ENCODE measurements at places on chromosomes 2 and 18.

GRCh38 chr2:223597076-223597475 is 5.1 kb downstream of the SCG2 start:
- no peak for DNase-seq

DNA sequence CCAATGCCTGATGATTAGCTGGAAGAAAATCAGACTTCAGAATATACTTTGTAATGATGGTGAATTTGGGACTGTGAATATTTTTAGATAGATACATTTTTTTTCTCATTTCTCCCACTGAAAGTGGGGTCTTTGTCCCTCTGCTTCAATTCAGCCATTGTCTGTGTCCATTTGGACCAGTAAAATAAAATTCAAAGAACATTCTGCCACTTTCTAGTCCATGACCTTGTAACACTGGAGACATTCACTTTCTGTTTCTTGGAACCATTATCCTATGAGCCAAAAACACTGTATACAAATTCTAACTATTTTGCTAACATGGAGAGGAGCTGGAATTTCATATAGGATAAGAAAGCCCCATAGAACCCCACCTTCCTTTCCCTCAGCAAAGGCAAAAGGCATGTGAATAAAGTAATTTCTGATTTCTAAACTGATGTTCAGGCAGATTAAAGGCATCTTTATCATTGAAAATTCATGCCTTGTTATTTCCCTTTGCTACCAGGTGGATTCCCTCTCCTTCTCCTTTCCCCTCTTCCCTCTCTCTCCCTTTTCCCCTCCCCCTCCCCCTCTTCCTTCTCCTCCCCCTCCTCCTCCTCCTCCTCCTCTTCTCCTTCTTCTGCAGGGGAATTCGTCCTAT is 2010.4 kb upstream of the LRRTM1 start:
- DNase-seq, result no peak

DNA sequence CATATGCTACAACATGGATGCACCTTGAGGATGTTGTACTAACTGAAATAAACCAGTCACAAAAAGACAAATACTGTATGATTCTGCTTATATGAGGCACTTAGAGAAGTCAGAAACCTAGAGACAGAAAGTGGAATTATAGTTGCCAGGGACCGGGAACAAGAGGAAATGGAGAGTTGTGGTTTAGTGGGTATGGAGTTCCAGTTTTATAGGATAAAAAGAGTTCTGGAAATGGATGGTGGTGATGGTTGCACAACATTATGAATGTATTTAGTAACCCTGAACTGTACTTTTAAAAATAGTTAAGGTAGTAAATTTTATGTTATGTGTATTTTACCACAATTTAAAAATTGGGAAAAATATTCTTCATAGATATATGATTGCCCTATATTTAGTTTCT is 97.7 kb downstream of the DPP4 start:
- no peak for DNase-seq

- DNase-seq, result no peak
These were observed 127.4 kb downstream of the NOL4 start for GRCh38 chr18:34097312-34097711.

- DNase-seq, result no peak
These were observed 90.9 kb downstream of the ACVR1 start for GRCh38 chr2:157785200-157785599.

- no peak for DNase-seq
These were observed 49.0 kb downstream of the SDC1 start for GRCh38 chr2:20175931-20176330.

DNA sequence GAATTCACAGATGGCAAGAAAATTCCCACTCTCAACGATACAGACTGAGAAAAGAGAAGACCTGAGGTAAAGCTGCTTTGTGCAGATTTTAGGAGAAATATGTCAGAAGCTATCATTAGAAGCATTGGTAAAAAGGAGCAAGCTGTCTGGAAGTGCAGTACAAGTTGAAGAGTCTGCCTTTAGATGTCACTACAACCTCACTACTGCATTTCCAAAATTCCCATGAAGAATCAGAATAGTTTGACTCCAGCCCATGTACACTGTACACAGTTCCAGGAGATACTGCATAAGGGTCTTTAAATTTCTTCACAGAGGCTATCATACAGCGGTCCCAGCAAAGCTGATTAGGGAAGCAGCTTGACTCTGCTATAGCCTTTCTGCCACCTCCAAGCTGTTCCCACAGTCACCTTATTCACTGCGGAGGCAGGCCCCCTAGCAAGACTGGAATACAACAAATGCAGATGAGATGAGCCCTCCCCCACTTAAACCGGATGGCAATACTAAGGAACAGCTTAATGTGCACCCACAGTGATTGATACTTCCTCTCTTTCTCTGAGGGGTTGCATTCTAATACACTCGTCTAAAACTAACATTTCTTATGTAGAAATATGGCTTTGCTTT is 527.4 kb downstream of the TMEM182 start:
- DNase-seq, result no peak

DNA sequence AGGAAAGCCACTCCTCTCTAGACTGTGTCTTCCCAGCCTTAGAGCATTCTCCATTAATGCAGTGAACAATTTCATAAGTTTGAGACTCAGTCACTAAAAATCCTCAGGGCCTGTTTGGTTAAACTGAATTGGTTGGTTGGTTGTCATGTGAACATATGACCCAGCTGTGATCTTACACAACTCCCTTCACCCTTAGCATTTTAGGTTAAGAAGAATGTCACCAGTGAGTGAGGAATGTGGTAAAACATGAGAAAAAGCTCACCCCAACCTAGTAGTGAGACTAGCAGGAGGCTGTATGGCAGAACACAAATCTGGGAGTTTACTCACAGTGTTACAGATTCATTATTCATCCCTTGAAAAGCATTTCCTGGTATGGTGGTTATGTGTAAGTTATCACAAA is 32.4 kb downstream of the LHCGR start:
- DNase-seq, result no peak

- no peak for DNase-seq
These were observed 35.3 kb downstream of the ADCYAP1 start for GRCh38 chr18:939958-940357.

DNA sequence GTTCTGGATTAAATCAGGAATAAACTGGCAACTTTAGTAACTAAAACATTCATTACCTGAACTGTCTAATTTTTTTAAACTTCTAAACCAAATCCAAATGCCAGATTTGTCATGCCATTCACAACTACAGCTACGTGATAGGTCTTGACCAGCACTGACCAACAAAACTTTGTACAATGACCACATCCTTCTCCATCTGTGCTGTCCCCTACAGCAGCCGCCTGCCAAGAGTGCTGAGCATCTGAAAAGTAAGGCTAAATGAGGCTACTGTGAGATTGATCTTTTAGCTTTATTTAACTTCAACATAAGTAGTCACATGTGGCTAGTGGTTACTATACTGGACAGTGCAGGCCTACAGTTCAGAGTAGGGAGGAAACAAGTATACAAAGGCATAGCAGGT is 7.6 kb downstream of the FAM168B start:
- DNase-seq, result no peak

DNA sequence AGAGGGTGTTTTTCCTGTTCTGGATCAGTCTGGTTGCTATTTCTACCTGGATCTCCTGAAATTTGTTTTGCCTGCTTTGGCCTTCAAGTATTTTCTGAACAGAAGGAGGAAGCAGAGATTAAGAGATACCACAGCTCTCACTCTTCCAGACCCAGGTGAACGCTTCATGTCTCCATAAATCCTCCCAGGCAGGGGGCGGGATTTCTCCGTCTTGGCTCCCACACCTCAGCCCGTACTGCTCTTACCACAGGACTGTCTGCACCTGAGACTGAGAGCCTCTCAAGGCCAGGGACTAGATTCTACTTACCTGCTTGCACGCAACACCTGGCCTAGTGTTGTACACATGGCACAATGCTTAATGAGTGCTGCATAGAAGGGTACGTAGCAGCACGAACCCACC is 59.9 kb upstream of the LRPPRC start:
- DNase-seq, result no peak

DNA sequence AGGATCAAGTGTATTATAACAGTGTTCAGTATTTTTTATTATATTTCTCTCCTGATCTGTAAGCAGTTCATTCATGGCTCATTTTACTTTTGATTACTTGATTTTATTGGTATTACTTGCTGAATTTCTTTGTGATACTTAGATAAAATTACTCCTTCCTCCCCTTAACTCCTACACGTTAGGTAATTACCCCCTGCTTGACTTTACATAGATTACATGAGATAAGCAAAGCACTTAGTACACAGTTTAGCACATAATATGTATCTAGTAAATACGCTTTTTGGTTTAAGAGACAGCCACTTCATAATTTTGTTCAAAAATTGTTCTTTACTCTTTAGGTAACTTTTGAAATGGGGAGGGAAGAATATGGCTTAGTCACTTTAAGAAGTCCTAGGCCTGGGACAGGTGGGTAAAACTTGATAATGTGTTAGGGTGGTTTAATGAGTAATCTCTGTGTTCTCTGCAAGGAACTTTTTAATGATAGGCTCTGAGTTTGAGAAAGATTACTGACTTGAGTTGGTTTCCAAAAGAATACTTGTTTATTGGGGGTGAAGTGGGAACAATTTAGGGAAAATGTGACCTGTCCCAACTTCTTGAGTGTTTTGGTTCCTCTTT is 80.9 kb downstream of the NCOA1 start:
- DNase-seq, result no peak

GRCh38 chr18:68176901-68177300 is 538.0 kb downstream of the TMX3 start:
- no peak for DNase-seq

Measured in NCI-H774 (cell line).